ENCODE measurements at places on chromosomes 1 and 21.

DNA sequence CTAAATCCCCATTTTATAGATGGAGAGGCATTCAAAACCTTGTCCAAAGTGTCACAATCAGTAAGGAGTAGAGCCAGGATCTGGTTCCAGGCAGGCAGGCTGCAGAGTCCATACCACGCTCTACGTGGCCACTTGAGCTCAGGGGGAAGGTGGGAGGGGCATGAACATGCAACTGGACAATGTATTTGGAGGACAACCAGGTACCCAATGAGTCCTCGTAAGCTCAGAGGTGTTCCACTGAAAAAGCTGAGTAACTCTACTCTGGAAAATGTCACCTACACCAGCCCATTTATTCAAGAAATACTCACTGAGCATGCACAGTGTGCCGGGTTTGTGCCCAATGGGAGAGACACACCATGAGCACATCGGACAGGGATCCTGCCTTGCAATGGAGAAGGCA lies 11.2 kb upstream of the GUCA2B start:
- no peak for DNase-seq

DNA sequence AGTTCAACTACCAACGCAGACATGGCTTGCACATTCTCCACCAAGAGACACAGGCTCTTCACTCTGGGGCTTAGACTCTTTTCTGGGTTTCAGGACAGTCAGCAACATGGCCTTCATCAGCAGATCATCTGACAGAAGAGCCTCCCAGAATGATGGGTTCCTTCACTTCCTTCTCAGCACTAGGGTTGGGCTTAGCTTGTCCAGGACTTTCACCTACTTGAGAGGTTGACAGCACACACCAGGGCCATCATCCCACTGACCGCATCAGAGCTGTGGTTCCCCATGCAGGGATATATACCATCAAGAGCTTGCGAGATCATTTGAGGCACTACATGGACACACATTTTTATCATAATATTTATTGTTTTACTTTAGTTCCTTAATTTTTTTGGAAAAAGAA lies 10.4 kb upstream of the NCF2 start:
- no peak for DNase-seq

DNA sequence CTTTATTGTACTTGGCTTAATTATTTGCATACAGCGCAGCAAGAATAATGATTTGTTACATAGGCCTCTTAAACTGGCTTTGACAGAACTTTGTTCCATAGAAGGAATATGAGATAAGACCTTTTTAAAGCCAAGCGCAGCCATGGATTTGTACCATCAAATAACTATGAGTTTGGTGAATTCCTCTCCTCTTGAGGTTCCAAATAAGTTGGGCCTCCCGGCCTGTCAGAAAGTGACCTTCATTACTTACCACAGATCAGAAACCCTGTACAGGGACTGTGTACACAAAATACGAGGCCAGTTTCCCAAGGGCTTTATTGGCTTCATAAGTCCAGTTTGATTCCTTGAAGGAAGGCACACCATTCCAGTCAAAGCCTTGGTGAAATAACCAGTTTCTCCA lies 21.8 kb upstream of the HSD3B1 start:
- no peak for DNase-seq

DNA sequence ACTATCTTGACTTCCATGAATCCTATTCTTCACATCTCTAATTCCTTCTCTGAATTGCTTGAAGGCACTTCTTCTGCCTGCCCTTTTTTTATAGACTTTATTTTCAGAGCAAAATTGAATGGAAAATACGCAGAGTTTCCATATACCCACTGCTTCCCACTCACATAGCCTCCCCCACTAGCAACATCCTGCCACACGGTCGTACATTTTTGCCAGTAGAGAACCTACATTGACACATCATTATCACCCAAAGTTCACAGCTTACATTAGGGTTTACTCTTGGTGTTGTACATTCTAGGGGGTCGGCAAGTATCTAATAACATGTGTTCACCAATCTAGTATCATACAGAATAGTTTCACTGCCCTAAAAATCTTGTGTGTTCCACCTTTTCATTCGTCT lies 12.3 kb downstream of the EEIG2 start:
- DNase-seq = no peak

- no peak for DNase-seq
Observed at GRCh38 chr1:186653312-186653711, 26.9 kb downstream of the PTGS2 start.

- DNase-seq = no peak
Observed at GRCh38 chr1:245475961-245476516, 321.3 kb downstream of the KIF26B start.

DNA sequence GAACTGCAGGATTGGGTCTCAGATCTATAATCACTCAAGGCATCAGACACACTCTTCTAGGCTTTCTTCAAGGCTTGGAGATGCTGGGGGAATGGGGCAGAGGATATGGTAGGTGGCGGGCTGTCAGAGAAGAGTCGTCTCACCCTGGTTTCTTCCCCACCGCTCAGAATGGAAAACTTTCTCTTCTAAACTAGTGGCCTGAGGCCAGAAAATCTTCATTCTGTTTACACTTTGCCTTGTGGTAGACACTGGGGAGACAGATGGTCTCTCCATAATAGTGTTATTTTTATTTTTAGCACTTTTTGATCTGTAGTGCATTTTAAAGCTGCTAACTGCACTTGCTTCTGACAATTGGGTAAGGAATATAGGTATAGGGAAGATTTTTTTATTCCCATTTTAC lies 2.6 kb downstream of the PRELP start:
- no peak for DNase-seq

DNA sequence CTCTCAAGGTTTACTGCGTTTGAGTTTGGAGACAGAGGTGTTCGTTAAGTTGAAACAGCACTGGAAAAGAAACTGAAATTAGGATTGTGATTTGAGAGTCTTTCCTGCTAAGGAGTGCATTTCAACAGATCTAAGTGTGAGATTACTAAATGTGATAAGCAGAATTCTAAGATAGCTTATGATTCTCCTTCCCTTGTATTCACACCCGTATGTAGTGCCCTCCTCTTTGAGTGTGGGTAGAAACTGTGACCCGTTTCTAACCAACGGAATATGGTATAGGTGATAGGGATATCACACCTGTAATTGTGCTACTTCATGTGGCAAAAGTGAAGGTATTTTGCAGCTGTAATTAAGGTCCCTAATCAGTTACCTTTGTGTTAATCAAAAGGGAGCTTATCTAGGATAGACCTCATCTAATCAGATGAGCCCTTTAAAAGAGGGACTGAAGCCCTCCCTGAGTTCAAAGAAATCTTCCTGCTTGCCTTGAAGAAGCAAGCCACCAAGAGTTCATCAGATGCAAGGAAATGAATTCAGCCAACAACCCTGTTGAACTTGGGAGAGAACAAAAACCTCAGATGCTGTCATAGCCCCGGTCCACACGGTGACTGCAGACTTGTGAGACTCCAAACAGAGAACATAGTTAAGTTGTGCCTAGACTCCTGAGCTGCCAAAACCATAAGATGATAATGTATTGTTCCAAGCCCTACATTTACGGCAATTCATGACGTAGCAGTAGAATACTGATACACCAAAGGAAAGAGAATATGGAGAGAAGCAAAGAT lies 12.6 kb upstream of the IL12RB2 start:
- DNase-seq = no peak

GRCh38 chr1:94535095-94535494 lies 6.5 kb downstream of the F3 start:
- no peak for DNase-seq

DNA sequence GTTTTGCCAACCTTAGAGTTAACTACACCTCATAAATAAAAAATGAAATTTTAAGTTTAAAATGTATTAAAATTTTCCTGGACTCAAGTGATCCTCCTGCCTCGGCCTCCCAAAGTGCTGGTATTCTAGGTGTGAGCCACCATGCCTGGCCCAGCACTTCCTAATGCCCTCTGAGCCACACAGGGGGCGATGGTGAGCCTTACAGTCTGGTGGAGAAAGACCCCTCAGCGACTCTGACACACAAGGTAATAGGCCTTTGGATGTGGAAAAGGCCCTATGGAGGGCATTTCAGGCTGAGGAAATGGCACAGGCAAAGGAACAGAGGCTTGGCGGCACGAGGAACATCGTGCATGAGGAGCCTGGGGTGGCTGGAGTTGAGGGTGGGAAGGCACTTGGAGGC lies 6.7 kb downstream of the CITED4 start:
- DNase-seq = no peak

DNA sequence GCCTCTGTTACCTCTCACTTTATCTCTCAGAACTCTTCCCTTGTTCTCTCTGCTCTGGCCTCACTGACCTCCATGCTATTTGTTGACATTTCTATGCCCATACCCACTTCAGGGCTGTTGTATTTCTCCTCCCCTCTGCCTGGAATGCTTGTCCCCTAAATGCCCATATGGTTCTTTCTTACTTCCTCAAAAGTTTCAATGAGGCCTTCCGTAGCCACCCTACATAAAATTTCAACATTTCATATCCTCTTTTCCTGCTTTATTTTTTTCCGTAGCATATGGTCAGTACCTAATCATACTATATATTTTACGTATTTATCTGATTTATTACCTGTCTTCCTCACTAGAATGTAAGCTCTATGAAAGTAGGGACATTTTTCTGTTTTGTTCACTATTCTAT lies 47.1 kb upstream of the ZYG11A start:
- no peak for DNase-seq

DNA sequence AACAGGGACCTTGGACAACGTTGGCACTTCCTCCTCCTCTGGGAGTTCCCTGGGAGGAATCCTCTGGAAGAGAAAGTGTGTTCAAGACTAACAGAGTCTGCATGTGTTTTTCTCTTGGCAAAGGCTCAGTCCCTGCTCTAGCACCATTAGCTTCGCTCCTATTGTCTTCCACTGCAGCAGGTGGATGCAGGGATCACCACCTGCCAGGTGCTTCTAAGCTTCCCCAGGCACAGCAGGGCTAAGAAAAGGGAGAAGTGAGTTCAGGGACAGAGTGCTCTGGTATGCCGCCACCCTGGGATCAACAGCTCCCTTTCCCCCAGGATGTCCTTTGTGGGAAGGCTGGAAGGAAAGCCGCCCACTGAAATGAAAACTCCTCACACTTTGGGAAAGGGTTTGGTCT lies 43.9 kb upstream of the IL20 start:
- no peak for DNase-seq

GRCh38 chr1:221469476-221469875 lies 272.4 kb downstream of the DUSP10 start:
- DNase-seq = no peak

DNA sequence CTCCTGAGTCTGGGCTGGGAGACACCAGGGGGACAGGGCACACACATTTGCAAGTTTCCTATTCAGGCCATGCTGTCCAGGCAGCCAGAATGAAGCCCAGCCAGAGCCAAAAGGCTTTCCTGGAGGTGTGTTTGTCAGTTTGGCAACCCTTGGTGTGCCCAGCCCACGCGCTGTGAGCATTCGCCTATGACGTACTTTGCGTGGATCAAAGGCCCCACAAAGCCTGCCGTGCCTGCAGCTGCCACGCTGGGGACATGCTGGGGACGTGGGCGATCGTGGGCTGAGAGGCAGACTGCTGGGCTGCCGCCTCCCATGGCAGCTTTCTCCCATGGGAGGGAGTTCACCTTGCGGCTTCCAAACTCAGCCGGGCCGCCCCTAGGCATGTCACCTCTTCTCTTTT lies 57.5 kb downstream of the CD247 start:
- DNase-seq = no peak

GRCh38 chr1:170853867-170854266 lies 81.5 kb upstream of the MROH9 start:
- DNase-seq = no peak
